Calu3 (cell line): ENCODE measurements at places on chromosomes 12 and 14. TPM values are rescaled to one million over a fixed set of nuclear protein-coding genes. Genes with fewer than 3 reads are reported as not detected.
A peak's percentile ranks its signal among the peaks of the same experiment; 100 is the strongest.

DNA sequence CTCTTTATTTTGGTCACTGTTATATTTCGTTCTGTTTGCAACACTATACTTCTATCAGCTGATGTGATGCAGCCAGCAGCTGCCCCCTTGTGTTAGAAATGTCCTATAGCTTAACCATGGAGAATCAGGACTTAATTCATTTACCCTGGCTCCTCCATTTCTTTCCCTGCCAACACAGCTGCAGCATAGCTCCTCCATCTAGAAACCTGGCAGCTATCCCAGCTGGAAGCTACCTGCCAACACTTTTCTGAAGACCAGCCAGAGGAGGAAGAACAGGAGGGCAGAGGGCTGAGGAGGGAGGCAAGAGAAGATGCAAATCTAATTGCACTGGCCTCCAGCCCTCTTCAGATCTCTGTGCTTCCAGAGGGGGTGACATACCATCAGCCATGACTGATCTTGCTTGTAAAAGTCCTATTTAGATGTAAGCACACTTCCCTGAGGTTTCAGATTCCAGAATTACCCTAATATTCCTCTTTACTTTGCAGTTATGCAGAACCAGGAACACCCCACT is 156.8 kb upstream of the TMEM260 start:
- peak; percentile 35 for DNase-seq

- DNase-seq = no peak
Measured at GRCh38 chr12:118145113-118145797, 9.3 kb downstream of the PEBP1 start.

DNA sequence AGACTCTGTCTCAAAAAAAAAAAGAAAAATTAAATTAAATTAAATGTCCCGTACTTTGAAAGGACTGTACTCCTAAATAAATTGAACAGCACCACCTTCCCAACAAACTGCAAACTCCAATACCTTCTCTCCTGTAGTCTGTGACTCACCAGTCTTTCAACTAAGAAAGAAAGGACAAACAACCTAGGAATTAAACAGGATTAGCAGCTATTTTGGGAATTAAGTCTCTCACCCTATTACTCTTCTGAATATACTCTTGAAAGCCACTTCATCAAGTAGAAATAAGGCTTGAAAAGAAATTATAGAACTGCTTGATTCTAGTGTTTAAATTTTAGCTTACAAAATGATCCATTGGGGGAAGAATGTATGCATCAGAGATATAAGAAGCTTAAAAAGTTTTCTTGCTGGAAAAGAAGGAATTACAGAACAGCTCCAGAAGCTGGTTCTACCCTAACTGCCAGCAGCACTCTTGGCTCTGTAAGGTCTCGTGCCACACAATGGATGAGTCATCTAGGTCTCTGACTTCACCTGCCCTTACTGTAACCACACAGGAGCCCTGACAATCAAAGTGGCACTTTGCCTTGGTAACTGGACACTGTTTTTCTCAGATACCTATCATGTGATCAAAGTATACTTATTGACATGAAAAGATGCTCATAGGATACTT is 57.0 kb upstream of the CERS5 start:
- DNase-seq = peak; percentile 62

DNA sequence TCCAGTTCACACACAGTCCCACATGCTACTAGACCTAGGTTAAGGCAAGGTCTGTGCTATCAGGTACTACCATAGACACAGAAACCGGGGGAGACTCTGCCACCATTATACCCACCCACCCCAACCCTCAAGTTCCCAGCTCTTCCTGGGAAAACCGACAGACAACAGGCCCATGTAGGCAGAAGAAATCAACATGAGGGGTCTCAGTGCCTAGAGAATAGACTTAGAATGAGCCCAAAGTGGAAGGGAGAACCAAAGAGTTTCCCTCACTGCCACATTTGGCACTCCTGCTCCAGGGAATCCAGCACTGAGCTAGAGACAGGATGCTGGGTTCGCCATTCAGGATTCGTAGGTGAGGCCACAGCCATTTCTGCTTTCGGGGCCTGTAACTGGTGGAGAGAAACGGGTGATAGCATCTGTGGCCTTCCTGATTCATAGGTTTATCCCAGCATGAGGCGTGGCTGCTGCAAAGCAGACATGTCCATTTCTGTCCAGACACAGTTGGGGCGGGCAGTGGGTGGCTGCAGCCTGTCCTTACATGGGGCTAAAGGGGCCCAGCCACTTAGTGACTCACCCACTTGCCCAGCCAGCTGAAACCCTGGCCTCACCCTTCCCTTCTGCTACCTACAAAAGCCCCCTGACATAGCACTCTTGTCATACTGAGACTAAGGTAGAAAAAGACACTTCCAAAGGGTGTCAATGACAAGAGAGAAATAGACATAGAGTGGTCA is 69.4 kb downstream of the IRF2BPL start:
- peak; percentile 76 for DNase-seq

GRCh38 chr12:70366581-70367257 is 629 bp downstream of the KCNMB4 start:
- peak; percentile 66 for DNase-seq

GRCh38 chr14:103581954-103582703 is 19.4 kb downstream of the COA8 start:
- DNase-seq = no peak

DNA sequence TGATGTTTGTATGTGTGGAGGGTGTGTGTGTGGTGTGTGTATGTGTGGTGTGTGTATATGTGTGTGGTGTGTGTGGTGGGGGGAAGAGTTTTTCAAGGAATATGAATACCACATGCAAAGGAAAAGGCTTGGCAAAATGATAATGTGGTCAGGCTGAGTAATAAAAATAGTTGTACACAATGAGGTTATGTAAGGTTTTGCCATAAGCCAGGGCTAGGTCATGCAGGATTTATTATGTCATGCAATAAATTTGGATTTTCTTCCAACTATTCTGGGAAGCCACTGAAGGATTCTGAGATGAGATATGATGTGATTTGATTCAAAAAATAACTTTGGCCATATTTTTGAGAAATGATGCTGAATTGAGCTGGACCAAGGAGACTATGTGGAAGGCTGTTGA is 1191.6 kb upstream of the SEL1L start:
- no peak for DNase-seq

DNA sequence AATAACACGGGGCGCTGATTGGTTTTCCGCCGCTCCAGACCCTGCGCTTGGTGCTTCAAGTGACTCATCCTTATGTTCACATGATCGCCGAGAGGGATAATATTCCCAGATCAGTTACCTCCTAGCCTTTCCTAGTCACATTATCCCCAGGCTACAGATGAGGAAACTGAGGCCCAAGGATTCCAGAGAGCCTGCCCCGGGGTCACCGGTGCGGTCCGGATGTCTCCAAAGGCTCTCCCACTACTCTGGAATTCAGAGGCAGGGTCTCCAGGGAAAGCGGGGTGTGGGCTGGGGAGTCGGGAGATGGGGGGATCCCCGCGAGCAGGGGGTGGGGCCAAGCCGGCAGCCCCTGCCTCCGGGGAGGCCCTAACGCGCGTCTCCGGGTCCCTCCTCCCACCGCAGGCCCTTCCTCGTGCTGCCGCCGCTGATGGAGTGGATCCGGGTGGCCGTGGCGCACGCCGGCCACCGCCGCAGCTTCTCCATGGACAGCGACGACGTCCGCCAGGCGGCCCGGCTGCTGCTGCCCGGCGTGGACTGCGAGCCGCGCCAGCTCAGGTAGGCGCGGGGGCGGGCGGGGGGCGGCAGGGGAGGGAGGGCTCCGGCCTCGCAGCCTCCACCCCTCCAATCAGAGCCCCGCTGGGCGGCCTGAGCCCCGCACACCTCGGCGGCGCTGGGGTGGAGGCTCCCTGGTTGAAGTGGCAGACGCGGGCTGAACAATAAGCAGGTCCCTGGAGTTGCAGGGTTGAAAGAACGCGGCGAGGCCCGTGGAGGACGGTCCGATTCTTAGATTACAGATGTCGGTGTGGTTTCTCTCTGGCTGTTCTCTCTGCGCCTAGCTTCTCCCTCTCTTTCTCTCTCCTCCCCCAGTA is 104.6 kb upstream of the PWP1 start:
- DNase-seq = no peak

- DNase-seq = no peak
Measured at GRCh38 chr12:99529966-99530365, 117.6 kb upstream of the GARIN6 start.

DNA sequence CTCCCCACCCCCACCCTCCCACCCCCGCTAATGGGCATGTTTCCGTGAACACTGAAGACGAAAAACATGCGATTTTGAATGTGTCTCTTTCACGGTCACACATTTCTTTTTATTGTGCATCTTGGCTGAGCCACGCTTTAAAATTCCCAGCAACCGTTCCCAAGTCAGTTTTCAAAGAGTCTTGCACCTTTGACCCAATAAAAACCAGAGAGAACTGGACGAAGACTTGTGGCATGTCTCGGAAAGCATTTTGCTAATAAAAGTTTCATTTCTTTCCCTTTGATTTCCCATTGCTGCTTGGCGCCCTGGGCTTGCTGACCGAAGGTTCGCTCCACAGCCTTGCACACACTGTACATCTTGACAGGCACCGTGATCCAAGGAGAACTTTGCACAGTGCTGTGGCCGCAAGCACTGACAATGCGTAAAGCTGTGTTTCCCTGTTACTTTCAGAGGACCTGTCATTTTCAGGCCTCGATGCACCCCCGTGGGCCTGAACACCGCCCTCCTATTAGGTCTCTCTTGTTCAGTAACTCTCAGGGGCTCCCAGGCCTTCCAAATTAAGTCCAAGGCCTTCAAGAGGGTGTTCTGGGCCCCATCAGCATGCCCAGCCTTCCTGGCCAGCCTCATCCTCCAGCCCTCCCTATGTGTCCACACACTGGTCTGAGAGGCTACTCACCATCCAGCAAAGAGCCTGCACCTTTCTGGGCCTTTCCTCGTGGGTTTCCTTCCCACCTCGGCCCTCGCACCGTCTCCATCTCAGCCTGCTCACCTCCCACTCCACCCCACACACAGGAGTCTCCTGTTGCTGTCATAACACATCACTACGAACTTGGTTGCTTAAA is 63.4 kb upstream of the DIO3 start:
- no peak for DNase-seq

GRCh38 chr14:88729159-88729558 is 63.6 kb downstream of the EML5 start:
- DNase-seq = no peak

DNA sequence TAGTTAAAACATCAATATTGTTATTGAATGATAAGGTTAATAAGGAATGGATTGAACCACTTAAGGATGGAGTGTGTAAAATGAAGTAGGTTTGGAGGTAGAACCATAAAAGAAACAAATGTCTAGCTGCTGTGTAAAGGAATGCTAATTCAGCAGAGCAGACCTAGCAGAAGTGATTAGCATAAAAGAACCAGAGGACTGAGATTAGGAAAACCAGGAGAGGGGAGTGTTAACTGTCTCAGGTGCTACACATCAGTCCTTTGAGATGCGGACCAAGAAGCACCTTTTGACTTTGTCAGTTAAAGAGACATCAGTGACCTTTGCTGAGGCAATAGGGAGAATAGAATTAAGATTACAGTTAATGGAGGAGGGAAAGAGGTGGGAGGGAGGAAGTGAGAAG is 84.5 kb downstream of the PLEKHA5 start:
- DNase-seq = no peak

DNA sequence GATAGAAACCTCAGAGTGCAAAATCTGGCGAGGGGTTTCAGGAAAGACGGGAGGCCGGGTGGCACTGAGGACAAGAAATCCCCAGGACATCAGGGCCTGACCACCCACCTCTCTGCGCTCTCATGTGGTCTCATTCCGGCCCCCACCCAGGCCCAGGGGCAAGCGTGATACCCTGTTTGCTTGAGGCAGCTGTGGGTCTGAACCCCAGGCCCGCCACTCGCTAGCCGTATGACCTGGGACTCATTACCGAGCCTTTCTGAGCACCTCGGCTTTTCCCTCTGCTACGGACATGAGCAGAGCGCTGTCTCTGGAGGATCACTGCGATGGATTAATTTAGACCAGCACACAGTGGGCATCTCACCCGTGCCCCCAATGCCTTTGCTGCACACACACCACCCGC is 25.5 kb upstream of the BCDIN3D start:
- no peak for DNase-seq

DNA sequence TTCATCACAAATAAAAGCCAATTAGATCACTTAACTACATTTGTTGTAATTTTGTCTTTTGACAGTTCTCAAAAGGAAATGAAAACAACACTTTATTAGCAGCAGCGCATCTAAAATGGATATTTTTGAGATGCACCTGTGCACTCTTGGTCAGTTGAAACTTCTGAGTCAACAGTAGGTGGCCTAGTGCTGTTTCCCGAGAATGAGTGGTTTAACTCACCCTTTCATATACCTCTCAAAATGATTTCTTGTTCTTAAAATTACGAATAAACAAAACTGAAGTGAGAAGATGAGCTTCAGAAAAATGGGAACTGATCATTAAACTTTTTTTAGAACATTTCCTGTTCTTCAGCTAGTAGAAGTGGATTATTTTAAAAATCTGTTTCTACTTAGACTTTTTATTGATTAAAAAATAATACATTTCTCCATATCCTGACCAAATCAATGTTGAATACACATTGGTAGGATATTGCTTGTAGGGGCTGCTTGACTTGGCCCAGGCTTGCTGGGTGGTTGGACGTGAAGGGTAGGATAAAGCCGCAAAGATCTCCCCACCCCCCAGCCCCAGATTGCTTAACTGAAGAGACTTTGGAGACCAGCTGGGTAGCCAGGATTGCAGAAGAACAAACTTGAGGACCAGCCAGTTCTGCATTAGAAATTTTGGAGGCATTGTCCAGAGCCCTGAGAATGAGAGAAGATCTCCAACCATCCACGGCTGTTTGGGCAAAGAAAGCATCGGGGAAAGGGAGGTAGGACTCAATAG is 22.3 kb upstream of the STK38L start:
- DNase-seq = no peak

GRCh38 chr12:20572451-20572850 is 122.7 kb upstream of the SLCO1C1 start:
- DNase-seq = no peak

DNA sequence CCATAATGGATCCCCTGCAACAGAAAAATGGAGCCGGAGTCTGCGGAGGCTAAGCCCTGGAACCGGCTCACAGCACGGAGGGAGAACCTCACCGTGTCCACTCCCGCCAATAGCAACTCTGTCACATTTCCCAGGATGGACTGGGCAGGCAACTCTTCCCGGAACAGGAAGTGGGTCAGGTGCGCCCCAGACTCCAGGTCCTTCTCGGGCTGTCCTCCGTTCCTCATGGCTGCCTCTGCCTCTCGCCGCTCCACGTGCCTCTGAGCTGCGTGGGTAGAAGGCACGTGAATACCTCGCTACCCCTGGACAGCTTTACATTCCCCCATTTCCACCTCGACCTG is 2.2 kb downstream of the CYP27B1 start:
- DNase-seq = peak; percentile 32

GRCh38 chr14:102827716-102828115 is 50.5 kb downstream of the TRAF3 start:
- DNase-seq = no peak

CABP1 gene
- 0.14 and 0.98 TPM in 2 replicates for total RNA-seq

LGR5 gene
- total RNA-seq = 0.09 and 0.10 TPM in 2 replicates

CLEC6A gene
- not detected in 2 replicates for total RNA-seq

R3HDM2 gene
- 77.3 and 87.6 TPM in 2 replicates for total RNA-seq

HOXC11 gene
- not detected in 2 replicates for total RNA-seq

FRMD6 gene
- total RNA-seq = 17.0 and 33.3 TPM in 2 replicates

CHGA gene
- total RNA-seq = 0.17 and 0.24 TPM in 2 replicates

GPR84 gene
- not detected in 2 replicates for total RNA-seq
